ENCODE measurements at places on chromosomes 6 and 20.

- no peak for DNase-seq
These were observed 7.7 kb upstream of the PHACTR3 start for GRCh38 chr20:59596690-59597089.

DNA sequence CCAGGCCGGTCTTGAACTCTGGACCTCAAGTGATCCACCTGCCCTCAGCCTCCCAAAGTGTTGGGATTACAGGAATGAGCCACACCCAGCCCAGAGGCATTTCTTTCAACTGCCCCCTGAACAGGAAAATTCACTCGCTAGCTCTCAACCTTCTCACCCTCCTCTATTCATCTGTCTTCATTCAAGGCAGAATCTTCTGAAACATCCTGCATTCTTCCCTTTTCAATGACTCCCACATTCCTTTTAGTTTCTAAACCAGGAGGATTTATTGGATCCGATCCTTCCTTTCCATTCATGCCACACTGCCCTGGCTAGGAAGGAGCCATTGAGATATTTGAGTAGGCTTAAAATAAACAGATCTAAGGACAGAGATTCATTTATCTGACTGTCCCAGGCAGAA lies 52.9 kb downstream of the C6orf52 start:
- no peak for DNase-seq

DNA sequence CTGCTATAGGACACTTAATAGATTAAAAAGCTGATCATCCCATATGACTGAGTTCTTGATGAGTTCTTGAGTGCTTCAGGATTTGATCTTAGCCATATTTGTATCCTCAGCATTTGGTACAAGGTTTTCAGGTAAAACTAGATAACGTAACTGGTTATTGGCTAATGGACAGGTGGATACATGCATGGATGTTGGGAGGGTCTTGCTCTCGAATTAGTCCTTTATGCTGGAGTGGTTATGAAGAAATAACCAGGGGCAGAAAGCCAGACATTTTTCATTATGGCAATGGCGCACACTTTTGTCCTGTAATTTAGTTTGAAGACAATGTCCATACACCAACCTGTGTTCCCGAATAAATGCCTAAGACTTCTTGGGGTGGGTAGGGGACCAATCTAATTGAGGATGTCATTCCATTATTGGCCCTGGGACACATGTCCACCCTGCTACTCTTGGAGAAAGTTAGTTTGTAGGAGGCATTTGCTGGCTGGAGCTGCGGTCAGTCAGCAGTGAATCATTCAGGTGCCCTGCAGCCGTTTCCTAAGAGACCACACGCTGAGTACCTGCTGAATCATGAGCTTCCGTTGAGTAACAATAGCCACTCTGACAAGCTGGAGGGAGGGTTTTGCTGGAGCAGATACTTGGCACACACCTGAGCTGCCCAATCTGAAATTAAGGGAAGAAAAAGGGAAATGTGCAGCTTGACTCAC lies 194.4 kb downstream of the FOXA2 start:
- DNase-seq = no peak

DNA sequence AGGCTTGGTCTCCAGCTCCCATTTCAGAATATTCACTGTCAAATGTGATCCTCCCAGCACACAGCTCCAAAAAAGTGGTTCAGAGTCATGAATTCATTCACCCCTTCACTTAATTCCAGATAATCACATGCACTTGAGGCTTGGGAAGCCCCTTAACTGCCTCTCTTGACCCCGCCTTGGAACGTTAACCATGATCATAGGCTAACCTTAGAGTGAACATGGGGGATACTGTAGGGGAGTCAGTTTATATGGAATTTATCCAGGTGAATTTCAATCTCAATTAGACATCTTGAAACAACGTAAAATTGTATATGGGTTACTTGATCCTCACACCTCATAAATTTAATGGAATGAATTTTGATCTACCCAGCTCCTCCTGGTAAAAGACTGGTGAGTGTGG lies 346.8 kb upstream of the ARID1B start:
- DNase-seq = no peak

- DNase-seq = peak; percentile 41
These were observed 9.0 kb downstream of the ADA start for GRCh38 chr20:44642203-44643153.

- DNase-seq = no peak
These were observed 61.6 kb downstream of the PHACTR2 start for GRCh38 chr6:143739341-143739851.

DNA sequence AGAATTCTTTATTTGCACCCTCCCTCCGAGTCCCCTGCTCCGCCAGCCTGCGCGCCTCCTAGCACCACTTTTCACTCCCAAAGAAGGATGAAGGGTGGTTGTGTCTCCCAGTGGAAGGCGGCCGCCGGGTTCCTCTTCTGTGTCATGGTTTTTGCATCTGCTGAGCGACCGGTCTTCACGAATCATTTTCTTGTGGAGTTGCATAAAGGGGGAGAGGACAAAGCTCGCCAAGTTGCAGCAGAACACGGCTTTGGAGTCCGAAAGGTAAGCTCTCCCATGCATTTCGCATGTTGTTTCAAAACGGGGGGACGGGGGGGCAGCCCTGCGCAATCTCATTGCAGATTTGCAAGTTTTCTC lies 357 bp downstream of the PCSK2 start:
- no peak for DNase-seq

GRCh38 chr20:44056010-44056698 lies 130.8 kb downstream of the JPH2 start:
- DNase-seq = peak; percentile 46

DNA sequence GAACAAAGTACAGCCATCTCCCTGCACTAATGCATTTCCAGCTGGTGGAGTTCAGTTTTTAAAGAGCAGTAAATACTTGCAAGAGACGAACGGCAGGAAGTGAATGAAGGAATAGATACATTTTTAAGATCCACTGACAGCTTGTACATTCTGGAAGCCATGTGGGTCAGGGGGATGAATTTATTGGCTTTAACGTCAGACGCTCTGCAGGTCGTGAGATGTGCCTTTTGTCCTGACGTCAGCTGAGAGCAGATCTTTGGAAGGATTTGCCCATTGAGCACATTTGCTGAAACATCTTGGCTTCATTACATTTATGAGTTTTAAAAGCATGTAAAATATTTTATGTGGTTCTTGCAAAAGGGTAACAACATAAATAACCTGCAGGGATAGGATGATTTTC lies 29.5 kb upstream of the SALL4 start:
- no peak for DNase-seq

DNA sequence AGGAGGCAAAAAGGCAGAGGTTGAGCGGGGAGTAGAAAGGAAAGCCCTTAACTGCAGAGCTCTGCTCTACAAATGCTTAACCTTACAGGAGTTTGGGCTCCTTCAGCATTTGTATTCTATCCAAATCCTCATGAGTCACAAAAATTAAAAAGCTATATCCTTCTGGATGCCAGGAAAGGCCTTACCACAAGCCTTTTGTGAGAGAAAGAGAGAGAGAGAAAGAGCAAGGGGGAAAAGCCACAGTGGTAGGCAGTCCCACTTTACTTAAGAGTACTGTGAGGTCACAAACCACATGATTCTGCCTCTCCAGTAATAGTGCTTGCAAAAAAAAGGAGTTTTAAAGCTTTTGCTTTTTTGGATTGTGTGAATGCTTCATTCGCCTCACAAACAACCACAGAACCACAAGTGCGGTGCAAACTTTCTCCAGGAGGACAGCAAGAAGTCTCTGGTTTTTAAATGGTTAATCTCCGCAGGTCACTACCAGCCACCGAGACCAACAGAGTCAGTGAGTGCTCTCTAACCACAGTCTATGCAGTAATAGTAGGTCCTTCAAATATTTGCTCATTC lies at the start of gene RUNX2:
Gene RUNX2 (plus strand): TSS at position 375 of the 567 bp plus-strand sequence. CDS start 397 bp downstream, outside the sequence.
- no peak for DNase-seq

DNA sequence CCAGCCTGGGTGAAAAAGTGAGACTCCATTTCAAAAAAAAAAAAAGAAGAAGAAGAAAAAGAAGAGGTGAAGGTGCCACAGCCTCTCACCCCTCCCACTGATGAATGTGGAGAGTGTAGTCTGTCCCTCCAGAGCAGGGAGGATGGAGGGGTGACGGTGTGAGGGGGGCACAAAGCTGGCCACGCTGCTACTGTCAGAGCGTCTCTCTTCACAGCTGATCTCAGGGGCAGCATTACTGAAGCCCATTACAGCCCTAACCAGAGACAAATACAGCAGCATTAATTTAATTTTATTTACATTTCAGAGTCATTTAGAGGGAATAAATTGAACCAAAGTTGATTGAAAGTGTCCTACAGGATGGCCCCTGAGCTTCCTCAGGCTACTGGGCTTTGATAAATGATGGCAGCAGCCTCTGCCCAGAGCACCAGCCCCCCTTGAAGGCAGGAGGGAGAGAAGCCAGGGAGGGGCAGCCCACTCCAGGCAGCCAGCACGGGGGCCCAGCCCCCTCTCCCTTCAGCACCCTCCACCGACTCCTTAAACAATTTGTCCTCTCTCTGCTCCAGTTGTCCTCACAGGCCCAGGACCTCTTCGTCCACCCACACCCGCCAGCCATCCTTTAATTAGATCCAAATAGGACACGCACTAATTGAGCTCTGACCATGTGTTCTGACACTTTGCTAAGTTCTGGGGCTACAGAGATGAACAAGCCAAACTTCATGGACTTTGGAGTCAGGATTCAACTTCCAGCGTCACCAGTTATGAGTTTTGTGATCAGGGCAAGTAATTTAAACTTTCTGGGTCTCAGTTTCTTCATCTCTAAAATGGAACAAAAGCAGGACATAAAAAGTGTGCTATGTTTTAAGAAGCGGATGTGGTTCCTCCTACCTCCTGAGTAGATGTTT lies 18.6 kb upstream of the ZFAND3 start:
- no peak for DNase-seq

- no peak for DNase-seq
These were observed 20.2 kb upstream of the RALGAPA2 start for GRCh38 chr20:20732641-20733040.

DNA sequence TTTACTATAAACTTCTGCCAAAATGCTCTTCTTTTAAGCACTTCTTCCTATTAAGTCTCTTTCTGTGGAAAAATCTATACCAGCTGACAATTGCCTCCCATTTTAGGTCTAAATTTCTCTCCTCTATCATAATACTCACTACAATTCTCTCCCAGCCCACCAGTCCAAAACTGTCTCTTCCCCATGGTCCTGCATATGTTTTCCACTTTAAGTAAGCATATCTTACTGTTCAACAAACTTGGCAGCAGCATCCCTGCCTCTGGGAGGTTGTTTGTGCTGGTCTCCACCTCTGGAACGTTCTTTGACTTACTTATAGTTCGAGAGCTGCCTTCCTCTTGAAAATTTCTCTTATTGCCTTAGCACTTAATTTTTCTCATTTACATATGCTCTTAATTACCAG lies 180.5 kb downstream of the COL12A1 start:
- DNase-seq = no peak

DNA sequence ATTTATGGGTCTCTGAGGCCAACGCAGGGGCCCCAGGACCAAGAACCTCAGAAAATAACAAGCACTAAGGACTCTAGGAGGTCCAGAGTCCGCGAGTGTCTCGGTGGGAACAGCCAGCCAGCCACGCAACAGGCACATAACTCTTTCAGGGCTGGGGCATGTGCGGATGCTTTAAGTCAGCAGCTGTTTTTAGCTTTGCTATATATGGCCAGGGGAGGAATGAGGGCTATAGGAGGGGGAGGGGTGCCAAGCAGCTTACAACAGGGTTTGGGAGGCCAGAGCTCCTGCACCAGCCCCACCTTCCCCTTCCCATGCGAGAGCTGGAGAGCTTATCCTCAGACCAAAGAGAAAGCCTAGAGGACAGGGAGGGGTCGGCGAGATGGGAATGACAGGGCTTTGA lies 6.2 kb downstream of the JPH2 start:
- no peak for DNase-seq

- DNase-seq = no peak
These were observed 83.7 kb upstream of the PTCHD4 start for GRCh38 chr6:48194596-48195295.

- DNase-seq = no peak
These were observed 228.1 kb downstream of the ATXN1 start for GRCh38 chr6:16533210-16533609.

GRCh38 chr6:24996269-24996836 lies 60.6 kb upstream of the RIPOR2 start:
- DNase-seq = no peak
